ENCODE measurements at places on chromosomes 7 and 10. TPM values are rescaled to one million over a fixed set of nuclear protein-coding genes. Genes with fewer than 3 reads are reported as not detected.

ZNF365 gene
- 2.5 TPM for total RNA-seq

CALML3 gene
- total RNA-seq = not detected

NSUN6 gene
- total RNA-seq = 11.4 TPM

DNA sequence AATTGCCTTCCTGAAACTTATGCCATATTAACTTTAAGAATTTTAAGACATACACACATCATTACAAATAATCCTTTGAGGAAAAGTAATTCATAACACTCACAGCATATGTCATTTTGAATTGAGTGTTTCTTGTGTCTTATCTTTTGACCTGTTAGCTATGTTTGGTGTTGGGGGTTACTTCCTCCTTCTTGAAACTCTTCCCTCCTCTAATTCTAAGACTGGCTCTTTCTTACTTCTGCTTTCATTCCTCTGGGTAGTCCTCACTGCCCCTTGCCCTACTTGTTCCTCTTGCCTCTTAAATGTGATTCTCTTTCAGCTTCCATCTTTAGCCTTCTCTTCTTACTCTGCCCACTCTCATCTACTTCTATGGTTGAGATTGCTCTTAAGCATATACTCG lies 28.3 kb upstream of the PIP4K2A start:
- no peaks in the 10 kb centered on the region for H3K27me3 ChIP-seq
- no peak overlapping the region for H3K4me3 ChIP-seq
- no peaks in the 10 kb centered on the region for H3K36me3 ChIP-seq
- no peaks in the 10 kb centered on the region for H3K4me1 ChIP-seq

DNA sequence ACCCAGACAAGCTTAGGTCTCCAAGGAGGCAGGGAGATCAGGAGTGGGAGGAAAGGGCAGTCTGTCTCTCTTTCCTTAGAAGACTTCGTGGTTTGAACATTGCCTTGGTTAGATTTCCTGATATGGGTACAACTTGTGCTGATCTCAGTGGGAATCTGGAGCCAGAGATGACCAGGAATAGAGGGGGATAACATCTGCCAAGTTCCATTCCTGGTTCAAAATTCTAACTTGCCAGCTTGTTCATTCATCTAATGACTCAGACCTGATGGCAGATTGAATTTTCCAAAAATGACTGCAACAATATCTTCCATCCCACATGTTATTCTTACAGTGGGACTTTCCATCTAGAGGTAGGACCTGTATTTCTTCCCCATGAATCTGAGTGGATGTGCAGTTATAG lies 394.3 kb upstream of the PODXL start:
- no peak overlapping the region for H3K4me3 ChIP-seq
- H3K27me3 ChIP-seq = peaks cover 5% of the 10 kb centered on the region
- no peaks in the 10 kb centered on the region for H3K4me1 ChIP-seq
- no peaks in the 10 kb centered on the region for H3K36me3 ChIP-seq
- no peak overlapping the region for H3K27ac ChIP-seq

DNA sequence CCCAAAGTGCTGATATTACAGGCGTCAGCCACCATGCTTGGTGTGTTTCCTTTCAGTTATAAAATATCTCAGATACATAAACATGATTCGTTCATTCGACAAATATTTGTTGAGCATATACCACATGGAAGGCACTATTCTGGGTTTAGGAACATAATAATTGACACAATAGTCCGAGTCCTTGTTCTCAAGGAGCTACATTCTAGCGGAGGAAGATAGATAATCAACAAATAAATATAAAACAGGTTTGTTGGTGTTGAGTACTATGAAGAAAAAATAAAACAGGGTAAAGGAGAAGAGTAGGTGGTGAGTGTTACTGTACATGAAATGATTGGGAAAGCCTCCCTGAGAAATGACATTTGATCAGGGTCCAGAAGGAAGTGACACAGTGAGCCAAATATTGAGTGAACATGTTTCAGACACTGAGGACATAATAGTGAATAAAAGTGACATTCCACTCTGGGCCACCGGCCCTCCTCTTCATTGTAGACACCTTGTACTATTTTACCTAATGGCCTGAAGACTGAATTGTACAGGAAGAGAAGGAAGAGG lies 6.9 kb upstream of the HILPDA start:
- no peak for DNase-seq
- peaks cover 7% of the 10 kb centered on the region for H3K27me3 ChIP-seq
- no peak overlapping the region for H3K4me3 ChIP-seq
- H3K36me3 ChIP-seq = no peaks in the 10 kb centered on the region
- H3K27ac ChIP-seq = no peak overlapping the region

DNA sequence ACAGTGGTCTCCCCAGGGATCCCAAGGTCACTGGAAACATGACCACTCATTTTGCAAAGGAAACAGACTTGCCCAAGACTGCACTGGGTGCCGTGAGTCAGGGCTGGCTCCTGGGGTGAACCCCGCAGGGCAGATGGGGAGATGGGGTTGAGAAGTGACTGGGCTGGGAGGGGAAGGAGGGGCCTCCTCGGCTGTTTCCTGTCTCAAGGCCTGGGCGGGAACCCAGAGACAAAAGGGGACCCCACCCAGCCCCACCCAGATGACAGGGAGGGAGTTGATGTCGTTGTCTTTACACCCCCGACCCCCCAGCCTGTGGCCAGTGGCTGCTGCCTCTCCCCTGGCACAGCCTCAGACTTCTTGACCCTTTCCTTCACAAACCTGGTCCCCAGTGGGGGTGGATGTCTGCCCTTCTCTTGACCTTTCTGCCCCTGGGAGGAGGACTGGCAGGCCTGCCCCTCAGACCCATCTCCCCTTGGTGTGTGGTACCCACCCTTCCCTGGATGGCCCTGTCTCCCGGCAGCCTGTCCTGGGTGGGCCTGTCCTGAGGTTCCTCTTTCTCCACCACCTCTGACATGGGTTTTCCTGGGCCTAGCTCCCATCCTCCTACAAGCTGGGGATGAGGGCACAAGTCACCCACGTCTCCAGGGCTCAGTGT lies 1.4 kb downstream of the MYO1G start:
- no peak overlapping the region for H3K4me3 ChIP-seq
- H3K4me1 ChIP-seq = peaks cover 10% of the 10 kb centered on the region
- H3K36me3 ChIP-seq = peaks cover 4% of the 10 kb centered on the region
- DNase-seq = no peak
- no peak overlapping the region for H3K27ac ChIP-seq
